NCI-H748 treated with DMSO at 0.1 percent for 48 hours (cell line): ENCODE measurements at places on chromosomes 2 and 18.

DNA sequence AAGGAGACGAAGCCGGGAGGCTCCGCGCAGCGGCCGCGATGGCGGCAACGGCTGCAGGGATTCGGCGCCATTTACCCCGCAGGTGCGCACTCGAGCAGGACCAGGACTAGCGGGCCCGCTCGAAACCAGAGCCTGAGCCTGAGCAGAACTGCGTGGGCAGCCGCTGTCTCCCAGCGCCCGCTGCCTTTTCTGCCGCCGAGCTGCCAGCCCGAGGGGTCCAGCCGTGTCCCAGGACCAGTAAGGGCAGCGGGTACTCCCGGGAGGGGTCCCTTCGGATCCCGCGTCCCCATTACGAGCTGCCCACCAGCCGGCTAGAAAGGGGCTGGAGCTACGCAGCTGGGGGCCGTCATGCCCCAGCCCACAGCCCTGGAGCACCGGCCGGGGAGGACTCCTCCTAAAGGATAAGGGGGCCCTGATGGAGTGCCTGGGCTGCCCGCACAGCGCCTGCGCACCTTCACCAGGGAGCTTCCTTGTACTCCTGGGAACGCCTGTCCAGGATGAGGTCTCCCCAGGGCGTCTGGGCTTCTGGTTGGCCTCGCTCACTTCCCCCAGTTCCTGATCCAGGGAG, 9.9 kb downstream of the ALPP start:
- no peak for DNase-seq

- DNase-seq: no peak
These were observed 52.9 kb downstream of the TRIB2 start for GRCh38 chr2:12769492-12770105.

DNA sequence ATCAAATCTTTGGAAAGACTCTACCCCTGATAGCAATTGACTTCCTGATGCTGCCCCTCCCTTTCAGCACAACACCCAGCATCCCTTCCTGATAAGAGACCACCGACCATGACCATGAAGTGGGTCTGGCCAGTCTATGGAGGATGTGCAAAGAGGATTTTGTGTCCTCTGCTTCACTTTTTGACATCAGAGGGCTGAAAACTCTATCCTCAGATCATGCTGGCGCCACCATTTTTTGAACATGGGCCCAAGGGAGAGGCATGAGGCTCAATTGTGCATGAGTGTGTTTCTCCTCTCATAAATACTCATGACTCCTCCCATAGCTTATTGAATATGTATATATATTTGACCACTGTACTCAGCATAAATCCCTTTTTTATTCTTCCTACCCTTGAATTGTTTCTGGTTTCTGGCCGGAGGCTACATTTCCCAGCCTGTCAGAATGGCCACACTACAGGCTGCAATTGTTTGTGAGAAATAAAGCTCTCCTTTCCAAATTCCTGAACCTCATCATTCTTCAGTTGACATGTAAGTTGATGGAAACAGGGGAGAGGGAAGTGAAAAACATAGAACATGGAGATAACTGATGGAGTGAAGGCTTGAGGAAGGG, 314.1 kb downstream of the MYCN start:
- DNase-seq: no peak

GRCh38 chr18:41643427-41643826, 311.6 kb upstream of the PIK3C3 start:
- no peak for DNase-seq

GRCh38 chr18:72091369-72091768, 452.8 kb downstream of the CBLN2 start:
- no peak for DNase-seq

DNA sequence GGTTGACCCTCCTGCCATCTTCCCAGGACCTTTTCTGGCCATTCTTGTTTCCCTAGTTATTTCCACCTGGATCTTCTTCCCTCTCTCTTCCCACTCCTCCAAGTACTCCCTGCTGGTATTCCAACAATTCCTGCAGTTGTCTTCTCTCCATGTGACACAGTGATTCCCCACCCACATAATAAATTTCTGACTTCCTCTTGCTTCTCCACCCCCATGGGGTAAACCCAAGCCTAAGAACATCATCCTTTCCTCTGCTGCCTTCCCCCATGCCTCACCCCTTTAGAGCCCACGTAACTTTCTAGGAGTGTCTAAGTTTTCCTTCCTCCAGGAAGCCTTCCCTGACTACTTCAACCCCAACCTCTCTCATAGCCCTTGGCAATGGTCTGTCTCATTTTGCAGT, 72.6 kb downstream of the CELF4 start:
- DNase-seq: no peak

DNA sequence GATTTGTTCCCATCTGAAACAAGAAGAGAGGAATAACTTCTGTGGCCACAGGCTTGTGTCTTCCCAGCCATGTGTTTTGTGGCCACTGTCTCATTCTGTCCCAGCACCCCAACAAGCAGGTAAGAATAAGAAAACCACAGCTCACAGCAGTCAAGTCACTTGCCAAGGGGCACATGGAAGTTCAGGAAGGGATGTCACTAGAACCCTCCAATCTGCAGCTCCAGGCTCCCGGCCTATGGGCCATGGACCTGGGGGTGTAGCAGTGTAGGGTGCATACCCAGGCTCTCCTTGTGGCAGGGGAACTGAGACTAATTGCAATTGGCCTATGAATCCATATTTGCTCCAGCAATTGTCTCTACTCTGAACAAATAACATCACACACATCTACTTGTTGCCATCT, 112.5 kb downstream of the TFCP2L1 start:
- no peak for DNase-seq

DNA sequence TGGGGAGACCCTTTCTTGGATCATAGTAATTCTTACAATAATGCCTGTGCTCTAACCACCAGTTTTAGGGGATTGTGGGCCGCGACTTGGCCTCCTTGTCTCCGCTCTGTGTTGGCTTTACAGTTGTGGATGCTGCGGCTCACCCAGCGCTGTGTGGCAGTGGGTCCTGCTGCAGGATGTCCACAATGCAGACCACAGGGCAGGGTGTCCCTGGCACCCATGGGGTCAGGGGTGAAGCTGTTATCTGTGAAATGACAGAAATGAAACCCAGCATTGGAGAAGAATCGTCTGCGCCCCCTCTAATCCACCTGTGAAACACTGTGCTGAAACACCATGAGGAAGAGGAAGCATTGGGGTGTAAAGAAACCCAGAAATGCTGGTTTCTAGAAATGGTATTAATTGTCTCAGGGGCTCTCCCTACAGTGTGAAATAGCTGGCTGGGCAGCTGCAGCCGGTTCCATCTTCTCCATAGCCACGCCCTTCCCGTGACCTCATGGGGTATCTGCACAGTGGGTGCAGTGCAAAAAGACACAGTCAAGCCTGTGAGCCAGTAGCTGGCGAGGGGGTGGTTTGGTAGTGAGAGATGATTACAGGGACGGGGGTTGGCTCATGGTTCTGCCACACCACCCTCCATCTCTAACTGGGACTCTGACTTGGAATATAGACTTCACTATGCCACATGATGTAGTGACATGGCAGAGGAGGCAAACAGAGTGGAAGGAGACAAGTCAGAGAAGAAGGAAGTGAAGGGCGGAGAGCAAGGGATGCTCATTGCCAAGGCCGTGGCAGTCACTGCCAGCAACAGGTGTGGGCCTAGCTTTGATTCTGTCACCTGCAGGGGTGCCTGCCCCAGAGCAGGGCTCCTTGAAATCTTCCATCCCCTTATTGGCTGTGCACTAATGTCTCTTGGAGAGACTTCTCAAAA, 16.2 kb downstream of the INPP4A start:
- DNase-seq: no peak

- no peak for DNase-seq
These were observed 42.5 kb upstream of the ATP8B1 start for GRCh38 chr18:57845605-57846074.

GRCh38 chr2:208147759-208148158, 1.8 kb upstream of the CRYGB start:
- DNase-seq: no peak

- no peak for DNase-seq
These were observed 732.6 kb upstream of the CDH7 start for GRCh38 chr18:65018184-65018583.

- peak; percentile 66 for DNase-seq
These were observed 285.0 kb upstream of the PARD3B start for GRCh38 chr2:204260162-204260877.

DNA sequence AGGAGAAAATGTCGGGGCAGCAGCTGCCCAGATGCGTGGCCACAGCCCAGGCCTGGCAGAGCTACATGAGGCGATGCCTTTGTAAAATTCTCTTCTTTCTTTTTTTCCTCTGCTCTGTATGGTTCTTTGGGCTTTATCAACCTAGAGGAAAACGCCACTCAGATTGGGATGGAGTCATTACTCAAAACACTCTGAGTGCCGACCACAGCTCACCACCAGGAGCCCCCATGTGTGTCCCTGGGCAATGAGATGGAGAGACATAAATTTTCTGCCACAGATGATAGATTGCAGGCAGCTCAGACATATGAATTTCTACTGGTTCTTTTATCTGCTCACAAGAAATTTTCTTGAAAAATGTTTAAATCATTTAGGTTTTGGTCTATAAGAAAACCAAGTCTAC, 56.0 kb downstream of the PARD6G start:
- no peak for DNase-seq

- DNase-seq: no peak
These were observed 41.3 kb downstream of the RALB start for GRCh38 chr2:120294008-120294340.

- DNase-seq: no peak
These were observed 546 bp downstream of the CHPF start for GRCh38 chr2:219542931-219543595.

- peak; percentile 16 for DNase-seq
These were observed 44.9 kb downstream of the MYO3B start for GRCh38 chr2:170222842-170223241.

- DNase-seq: no peak
These were observed 377.9 kb upstream of the RAB12 start for GRCh38 chr18:8231316-8231715.

- DNase-seq: no peak
These were observed 82.7 kb upstream of the SLC66A3 start for GRCh38 chr2:11072550-11072949.

DNA sequence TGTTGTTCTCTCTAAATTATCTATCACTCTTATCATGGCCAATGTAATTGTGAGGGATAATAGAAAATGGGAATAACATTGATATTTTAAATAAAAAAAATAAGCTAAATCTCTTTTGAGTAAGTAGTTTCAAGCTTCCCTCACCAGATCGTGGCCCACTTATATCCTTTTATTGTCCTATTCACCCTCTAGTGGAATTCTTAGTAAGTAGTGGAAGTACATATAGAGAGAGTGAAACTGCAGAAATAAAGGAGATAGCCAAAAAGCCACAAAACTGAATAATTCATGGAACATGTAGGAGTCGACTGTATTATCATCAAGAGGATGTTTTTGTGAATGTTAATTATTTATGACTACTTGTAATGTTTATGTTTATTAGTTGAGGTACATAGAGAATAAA, 66.1 kb upstream of the DTNA start:
- no peak for DNase-seq

GRCh38 chr2:226669905-226670304, 129.7 kb downstream of the IRS1 start:
- no peak for DNase-seq

- DNase-seq: no peak
These were observed 3.8 kb upstream of the LTBP1 start for GRCh38 chr2:32942793-32943485.

- no peak for DNase-seq
These were observed 5.2 kb downstream of the MRPL35 start for GRCh38 chr2:86204458-86204857.

DNA sequence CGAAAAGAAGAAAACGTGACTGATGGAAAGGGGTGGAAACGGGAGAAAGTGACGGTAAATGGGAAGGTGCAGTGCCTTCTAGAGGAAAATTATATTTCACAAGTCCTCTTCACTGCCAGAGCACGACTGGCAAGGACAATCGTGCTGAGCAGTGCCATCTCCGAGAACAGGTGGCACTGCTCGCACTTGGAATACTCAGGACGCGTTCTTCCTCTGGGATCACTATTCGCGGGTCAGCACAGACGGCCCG, 364 bp downstream of the STAT1 start:
- no peak for DNase-seq

DNA sequence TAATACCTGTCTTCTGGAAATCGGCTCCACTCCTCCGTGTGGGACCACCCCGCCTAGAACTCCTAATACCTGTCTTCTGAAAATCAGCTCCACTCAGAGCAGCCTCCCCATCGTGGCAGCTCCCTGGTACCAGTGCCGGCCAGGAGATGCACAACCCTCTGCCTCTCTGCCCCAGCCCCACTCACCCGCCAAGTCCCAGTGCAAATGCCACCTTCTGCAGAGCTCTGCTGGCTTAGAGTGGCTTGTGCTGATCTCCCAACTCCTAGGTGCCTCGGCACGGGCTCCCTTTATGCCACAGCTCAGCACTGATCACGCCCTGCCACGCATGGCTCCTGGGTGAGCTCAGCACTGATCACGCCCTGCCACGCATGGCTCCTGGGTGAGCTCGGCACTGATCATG, 258.5 kb downstream of the HDAC4 start:
- no peak for DNase-seq

- no peak for DNase-seq
These were observed 96.5 kb downstream of the PTGR3 start for GRCh38 chr18:75112186-75113096.

GRCh38 chr2:229695961-229696360, 18.4 kb downstream of the DNER start:
- DNase-seq: no peak

GRCh38 chr18:27605107-27605834, 420.2 kb upstream of the CHST9 start:
- DNase-seq: peak; percentile 75

DNA sequence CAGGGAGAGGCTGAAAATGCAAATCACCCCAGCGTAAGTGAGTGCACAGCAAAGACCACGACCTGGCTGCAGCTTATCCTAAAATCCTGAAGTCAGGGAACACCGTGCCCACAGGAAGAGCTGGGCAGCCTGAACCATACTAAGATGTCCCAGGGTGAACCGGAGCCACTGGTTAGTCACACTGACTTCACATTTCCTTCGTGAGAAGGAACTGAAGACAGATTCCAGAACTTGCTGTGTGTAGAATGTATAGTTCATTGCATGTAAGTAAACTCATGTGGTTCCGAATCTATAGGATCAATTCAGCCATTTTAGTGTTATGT, 84.6 kb upstream of the NDUFV2 start:
- no peak for DNase-seq

DNA sequence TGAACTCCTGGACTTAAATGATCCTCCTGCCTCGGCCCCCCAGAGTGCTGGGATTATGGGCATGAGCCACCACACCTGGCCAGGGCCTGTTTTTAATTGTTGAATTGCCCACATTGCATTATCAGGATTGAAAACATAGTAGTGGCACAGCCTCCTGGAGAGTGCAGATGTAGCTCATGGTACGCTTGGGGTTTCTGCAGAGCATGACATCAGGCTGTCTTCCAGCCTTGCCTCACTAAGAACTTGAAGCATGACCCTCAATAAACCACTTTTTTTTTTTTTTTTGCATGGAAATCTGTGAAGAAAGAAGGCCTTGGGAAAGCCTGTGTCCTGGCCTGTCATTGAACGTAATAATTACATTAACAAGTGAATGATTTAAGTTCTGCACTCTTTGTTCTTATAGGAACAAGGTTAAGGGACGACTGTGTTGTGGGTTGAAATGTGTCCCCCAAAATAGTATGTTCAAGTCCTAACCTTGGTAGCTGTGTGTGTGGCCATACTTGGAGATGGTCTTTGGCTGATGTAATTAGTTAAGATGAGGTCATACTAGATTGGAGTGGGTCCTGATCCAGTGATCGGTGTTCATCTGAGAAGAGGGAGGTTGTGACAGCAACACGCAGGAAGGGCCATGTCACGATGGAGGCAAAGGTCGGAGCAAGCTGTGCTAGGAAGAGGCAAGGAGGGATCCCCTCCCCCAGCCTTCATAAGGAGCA, 90.2 kb downstream of the AGAP1 start:
- DNase-seq: no peak
